ENCODE measurements at places on chromosomes 2 and 18.

DNA sequence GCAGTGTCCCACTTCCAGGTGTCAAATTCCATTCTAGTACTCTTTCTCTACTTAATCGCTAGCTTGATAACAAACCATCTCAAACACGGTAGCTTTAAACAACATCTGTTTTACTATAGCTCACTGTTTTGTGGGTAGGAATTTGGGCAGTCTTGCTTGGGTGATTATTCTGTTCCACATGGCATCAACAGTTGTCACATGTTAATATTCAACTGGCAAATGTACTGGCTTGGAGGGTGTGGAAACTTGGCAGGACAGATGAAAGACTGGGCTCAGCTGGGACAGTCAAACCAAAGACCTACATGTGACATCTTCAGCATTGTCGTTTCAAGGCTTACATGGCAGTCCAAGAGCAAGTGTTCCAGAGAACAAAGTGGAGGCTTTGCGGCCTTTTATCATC lies 241.8 kb downstream of the PTH2R start:
- no peak for DNase-seq

- DNase-seq = no peak
Observed at GRCh38 chr2:221802089-221802488, 230.0 kb upstream of the EPHA4 start.

GRCh38 chr2:183579686-183580085 lies 455.4 kb downstream of the NUP35 start:
- DNase-seq = no peak

DNA sequence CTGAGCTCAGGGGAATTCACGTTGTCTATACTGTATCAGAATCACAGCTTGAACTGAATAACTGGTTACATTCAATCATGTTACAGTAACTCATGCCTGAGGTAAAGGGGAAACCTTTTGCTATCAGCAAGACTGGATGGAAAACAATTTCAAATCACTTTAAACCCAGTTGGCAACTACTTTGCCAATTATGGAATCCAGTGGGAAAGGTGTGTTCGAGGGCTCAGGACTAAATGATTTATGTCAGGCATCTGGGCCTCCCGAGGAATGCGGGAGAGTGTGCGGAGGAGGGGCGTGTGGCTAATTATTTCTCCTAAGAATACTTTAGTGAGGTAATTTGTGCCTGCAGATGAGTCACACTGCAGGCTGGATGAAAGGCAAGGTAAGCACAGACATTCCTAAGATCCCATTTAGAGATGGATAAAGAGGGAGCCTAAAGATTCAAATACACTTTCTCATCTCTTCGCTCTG lies 100.1 kb downstream of the HRH4 start:
- no peak for DNase-seq

DNA sequence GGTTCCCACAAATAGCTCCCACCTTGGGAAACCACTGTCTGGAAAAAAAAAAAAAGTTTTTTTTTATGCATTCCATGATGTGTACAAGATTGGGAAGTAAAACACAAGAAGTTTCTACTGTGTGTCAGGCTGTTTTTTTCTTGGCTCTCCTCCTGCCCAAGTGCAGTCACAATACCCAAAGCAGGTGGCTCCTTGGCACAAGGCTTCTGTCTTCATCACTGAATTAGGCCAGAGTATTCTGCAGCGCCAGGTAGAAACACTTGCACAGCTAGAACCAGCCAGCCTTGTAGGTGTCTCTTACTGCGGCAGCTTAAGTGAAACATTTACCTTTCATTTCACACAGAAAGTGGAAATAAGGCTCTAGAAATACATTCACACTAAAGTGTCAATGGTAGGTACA lies 23.8 kb upstream of the MAL start:
- no peak for DNase-seq

DNA sequence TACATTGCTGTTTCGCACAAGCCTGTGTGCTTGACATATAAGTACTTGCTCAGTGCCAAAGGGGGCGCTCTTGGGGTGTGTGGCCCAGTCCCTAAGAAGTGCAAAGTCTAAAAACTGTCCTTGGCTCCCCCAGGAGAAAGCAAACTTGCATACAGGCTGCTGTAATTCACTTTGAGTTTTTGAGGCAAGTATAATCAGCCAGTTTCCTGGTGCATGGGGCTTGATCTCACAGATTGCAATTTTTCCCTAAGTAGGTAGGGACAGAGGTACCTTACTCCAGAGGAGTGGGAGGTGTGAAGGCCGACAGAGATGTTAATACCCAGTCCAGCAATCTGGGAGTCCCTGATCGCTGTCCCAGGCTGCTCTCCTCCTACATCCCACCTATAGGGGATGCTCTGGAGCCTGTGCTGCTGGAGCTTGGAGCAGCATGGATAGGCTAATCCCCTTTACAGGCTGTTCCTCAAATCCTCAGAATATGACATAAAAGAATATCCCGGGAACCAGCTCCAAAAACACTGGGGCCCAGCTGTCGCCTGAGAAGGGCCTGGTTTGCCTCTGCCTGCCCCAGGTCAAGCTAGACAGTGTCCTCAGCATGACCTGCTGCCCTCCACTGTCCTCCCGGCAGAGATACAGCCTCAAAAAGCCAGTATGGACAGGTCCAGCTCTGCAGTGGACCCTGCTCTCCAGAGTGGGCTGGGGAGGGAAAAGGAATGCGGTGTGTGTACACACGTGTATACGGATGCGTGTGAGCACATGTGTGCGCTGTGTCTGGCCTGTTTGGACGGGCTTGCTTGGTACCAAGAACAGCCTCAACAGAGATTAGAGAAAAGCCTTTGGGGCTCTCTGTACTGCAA lies 136.5 kb upstream of the HAAO start:
- no peak for DNase-seq

DNA sequence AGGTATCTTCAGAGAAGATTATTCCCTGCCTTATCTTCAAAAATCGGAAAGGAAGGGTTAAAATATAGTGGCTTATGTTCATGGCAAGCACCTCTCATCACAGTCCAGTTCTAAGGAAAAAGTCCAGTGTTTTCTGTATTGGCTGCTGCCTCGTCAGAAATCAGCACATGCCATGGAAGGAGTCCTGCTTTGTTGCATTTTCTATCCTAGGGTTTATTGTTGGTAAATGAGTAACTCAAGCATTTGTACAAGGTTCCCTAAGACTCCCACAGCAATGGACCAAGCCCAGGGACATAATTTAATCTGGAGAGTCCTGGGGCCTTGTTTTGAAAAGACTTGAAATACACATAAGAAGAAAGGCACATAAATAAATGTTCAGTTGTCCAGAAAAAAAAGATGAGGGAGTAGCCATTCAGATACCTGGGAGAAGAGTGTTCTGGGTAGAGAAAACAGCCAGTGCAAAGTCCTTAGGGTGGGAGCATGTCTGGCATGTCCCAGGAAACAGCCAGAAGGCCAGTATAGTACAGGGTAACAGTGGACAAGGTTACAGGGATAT lies 26.4 kb downstream of the NBEAL1 start:
- DNase-seq = no peak

DNA sequence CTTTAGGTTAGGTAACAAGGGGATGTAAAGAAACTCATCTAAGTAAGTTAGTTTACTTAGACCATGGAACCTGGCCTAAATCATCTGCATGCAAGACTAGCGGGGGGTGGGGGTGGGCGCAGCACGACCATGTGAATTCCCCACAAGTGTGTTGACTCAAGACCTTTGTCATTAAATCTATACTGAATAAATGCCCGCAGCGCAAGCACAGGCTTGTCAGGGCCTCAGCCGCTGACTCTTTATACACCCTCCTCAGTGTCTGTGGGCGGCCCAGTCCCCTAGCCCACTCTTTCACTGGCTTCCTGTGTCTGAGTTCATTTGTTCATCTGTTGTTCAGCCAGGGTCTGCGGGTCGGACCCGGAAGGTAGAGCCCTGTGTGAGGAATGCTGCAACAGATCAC lies 17.8 kb downstream of the MAP3K2 start:
- no peak for DNase-seq

DNA sequence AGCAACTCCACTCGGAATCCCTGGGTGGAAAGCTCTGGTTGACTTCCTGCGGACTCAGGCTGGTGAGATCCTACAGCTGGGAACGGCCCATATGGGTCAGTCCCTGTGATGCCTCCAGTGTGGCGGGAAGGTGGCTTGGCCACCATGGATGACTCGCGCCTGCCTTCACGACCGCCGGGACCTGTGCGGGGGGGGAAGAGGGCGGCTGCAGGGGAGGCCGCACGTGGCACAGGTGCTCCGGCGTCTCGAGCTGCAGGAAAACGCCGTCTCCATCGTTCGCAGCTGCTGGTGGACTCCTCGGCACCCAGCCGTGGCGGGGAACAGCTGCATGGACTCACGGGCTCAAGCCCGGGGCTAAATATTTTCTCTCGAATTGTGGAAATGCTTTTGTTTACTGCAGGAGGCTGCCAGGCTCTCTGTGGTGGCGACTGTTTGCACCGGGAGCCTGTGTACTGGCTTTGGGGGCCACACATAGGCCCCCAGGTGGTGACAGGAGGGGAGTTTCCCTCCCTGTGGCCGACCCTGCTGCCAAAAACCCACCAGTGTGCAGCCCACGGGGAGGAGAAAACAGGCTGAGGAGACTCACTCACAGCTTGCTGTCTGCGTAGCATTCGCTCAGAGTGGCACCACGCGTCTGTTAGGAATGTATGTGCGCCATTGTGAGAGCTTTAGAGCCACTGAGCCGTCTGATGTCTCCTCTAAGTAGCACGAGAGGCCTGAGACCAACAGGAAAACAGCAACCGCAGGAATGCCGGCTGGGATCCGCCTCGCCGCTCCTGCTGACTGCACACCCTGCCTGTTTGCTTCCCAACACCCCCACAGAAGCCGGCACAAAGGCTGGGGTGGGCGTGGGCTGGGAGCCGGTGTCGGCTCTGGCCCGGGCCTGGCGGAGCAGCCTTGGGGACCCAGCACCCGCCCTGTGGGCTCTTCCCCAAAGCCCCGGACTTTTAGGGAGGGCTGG lies 89.2 kb downstream of the NFATC1 start:
- DNase-seq = no peak

DNA sequence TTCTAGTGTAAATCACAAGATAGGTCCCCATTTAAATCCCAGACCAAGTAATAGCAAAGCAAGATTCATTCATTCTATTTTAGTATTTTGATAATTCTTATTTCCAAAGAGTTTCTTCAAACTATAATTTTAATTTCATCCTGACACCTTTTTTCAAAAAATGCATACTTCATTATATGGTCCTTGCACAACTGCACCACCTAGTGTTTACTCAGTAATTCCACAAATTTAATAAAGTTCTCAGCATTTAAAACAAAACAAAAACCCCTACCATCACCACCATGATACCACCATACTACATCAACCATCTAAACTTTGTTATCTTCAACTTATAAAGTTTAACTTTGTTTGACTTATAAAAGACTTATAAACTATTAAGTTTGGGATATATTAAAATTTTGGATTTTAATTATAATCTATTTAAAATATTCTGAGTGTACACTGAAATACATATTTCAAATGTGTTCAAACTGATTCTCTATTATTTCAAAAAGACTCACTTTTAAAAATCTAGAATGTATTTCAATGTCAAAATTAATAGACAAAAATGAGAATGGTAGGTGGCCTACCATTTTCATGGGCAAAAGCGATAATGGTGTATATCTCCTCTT lies 44.2 kb downstream of the WDPCP start:
- DNase-seq = no peak

- DNase-seq = no peak
Observed at GRCh38 chr2:15693926-15694588, 102.4 kb downstream of the DDX1 start.

- DNase-seq = no peak
Observed at GRCh38 chr18:76493213-76494161, 1.6 kb downstream of the ZNF516 start.

DNA sequence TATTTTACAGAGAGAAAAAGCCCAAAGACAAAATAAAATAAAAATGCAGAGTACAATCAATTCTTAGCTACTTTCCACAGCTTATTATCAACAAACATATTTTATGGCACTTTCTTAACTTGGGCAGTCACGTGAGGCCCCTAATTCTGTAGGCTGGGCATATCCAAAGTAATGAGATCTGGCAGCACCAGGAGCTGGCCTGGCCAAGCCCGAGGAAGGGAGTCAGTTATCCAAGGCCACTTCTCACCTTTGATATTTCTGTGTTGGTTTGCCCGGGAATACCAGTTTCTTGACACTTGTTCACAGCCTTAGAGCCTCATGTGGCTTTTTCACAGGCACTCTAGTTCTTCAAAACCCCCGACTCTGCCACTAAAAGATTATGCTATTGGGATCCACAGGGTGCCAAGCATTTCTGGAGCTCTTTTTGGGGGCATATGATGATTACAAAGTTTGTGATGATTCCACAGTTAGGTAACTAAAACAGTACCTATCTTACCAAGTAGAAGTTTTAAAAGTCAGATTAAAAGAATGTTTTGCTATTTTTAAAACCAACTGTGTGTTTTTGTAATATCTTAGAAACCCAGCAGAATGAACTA lies 90.4 kb downstream of the MEP1B start:
- DNase-seq = no peak

GRCh38 chr2:172427256-172427989 lies at the start of gene ITGA6:
Gene ITGA6, plus strand, starts transcription at chr2:172427586.
- peak; percentile 73 for DNase-seq

GRCh38 chr18:63192885-63193349 lies 126.7 kb downstream of the BCL2 start:
- no peak for DNase-seq

DNA sequence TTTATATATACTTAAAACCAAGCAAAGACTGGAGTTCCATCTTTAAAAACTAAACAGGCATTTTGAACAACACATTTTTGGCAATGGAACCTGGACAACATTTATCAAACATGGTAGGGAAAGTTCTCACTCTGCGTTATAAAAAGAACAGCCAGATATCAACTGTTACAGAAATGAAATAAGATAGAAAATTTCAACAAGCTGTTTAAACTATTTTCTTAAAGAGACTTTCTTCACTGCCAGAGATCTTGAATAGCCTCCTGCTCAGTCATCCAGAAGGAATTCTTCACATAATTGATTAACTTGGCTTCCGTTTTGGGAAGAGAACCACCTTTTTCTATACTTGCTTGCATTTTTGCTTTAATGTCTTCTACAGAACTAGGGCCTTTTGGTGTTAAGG lies 166.0 kb upstream of the PIK3C3 start:
- DNase-seq = no peak

DNA sequence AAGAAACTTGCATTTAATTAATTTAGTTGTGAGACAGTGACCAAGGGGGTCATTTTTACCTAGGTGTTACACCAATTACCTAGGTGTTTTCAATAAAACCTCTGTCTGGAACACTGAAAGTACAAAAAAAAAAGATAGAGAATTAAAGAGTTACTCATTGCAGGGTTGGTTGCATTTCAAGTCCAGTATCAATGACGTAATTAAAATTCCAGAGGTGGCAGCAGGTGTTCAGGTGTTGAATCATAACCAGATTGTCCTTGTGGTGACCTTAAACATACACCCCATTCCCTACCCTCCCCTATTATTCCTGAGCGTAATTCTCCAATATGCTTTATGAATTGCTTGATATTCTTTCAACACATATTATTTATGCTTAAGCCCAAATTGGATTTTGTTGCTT lies 352.0 kb upstream of the SLC8A1 start:
- DNase-seq = no peak

DNA sequence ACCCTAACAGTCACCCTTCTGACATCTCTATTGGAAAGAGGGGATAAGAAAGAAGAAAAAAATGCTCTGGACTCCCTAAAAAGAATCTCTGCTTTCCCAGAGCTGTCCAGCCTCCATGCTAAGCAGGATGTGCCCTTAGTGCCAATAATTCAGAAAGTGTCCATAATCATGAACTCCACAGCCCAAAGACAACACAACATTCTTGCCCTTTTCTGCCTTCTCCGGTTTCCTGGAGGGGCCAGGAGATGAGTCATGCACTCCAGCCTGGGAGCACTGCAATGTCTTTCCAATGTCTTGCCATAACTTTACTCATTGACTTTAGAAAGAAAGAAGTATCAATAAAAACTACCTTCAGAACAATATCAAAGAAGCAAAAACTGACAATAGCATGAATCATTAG lies 44.0 kb downstream of the KLF7 start:
- no peak for DNase-seq

GRCh38 chr18:42937436-42937835 lies 178.0 kb downstream of the RIT2 start:
- no peak for DNase-seq

Data from stimulated activated naive CD4-positive, alpha-beta T cell (primary cell).